Neural progenitor cell (in vitro differentiated cells): ENCODE measurements at places on chromosomes 5 and 9. TPM values are rescaled to one million over a fixed set of nuclear protein-coding genes. Genes with fewer than 3 reads are reported as not detected.

DNA sequence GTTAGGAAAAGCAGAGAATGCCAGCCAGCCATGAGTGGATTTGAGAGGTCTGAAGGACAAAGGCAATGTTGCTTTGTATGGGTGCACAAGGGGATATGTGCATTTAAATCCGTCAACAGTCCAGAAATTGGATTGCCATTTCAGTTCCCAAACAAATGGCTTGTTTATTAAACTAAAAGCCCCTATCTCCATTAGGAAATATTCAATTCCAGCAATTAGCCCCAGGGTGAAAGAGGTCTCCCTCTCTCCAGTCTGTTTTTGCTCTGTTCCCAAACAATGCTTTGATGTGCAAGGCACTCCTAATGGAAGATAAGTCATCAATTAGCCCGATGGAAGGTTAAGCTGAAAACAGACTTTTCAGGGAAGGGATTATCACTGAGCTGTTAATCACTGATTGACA lies 101.3 kb downstream of the C9orf152 start:
- H3K4me3 ChIP-seq = no peak overlapping the region
- DNase-seq = peak; percentile 62
- peaks cover 50% of the 10 kb centered on the region for H3K4me1 ChIP-seq
- H3K27me3 ChIP-seq = no peaks in the 10 kb centered on the region

DNA sequence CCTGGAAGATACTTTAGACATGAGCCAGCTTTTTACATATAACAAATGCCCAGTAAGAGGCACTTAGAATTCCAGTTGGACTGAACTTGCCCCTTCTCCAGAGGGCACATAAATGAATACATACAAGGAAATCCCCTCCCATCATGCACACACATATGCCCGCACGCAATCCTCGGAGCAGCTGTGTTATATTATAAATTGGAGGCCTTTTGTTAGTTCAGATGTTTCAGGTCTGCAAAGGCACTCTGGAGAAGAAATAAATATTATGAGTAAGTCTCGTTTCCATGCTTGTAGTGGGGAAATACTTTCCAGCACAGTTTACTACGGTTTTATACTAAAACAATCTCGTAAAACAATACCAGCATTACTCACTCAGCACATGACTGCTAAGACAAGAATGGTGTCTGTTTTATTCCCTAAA lies 17.6 kb upstream of the MUSK start:
- no peaks in the 10 kb centered on the region for H3K4me1 ChIP-seq
- DNase-seq = no peak
- no peaks in the 10 kb centered on the region for H3K27me3 ChIP-seq
- no peak overlapping the region for H3K4me3 ChIP-seq
- H3K27ac ChIP-seq = no peak overlapping the region

CLTA gene
- 199 and 203 TPM in 2 replicates for total RNA-seq

- no peaks in the 10 kb centered on the region for H3K36me3 ChIP-seq
- H3K27ac ChIP-seq = no peak overlapping the region
- DNase-seq = no peak
These were observed 245.3 kb downstream of the ADGRV1 start for GRCh38 chr5:90803876-90804275.

DNA sequence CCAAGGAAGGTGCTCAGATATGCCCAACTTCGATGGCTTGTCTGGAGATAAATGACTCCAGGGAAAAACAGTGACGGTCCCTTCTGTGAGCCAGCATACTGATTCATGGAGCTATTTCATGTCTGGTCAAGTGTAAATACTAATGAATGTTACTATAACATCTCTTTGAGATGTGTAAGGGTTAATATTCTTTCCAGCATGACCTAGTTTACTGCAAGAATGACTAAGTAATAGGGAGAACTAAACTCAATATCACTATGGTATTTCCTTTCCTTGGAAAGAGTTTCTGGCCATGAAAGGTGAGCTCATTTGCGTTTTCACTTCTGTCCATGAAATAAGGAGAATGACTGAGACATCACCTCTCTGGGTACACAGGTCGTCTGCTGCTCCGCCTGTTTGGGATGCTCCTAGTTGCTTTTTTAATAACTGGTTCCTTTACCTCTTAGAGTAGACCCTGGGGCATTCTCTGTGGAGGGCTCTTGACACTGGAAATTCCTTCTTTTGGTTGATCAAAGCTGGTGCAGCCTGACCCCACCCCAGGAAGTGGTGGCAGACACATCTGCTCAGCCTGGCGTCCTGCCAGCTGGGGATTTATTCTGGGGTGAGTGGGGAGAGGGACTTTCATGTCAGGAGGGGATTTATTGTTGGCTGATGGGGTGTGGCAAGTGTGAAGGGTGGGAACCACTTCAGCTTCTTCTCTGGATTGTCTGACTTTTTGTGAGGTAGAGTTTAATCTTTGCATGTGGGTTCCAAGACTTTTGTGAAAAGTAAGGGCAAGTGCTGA lies 250.0 kb upstream of the MPDZ start:
- no peaks in the 10 kb centered on the region for H3K4me1 ChIP-seq
- H3K27ac ChIP-seq = no peak overlapping the region
- H3K36me3 ChIP-seq = no peaks in the 10 kb centered on the region

GRCh38 chr5:78886341-78887230 lies 98.5 kb downstream of the ARSB start:
- H3K27ac ChIP-seq = no peak overlapping the region
- H3K36me3 ChIP-seq = no peaks in the 10 kb centered on the region
- H3K4me1 ChIP-seq = peaks cover 11% of the 10 kb centered on the region
- no peak overlapping the region for H3K4me3 ChIP-seq

DNA sequence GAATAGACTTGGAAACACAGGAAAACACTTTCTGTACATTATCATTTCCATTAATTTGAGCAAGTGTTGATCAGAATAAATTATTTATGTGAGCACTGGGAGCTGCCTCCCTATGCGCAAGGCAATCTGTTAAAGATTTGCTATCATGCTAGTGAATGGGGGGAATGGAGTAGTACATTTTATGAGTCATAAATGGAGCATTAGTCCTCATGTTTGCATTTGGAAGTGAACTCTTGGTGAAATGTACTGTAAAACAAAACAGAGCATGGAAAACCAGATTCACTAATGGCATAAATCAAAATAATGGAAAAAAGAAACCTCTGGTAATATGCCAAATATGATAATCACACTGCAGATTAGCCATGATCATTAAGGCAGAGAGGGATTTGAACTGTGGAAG lies 40.5 kb upstream of the TMC1 start:
- no peaks in the 10 kb centered on the region for H3K36me3 ChIP-seq
- H3K27ac ChIP-seq = no peak overlapping the region
- DNase-seq = no peak

GRCh38 chr9:89837162-89837933 lies 232.5 kb downstream of the GADD45G start:
- H3K4me3 ChIP-seq = no peak overlapping the region
- H3K27ac ChIP-seq = no peak overlapping the region
- no peaks in the 10 kb centered on the region for H3K27me3 ChIP-seq
- H3K4me1 ChIP-seq = peaks cover 6% of the 10 kb centered on the region
- H3K36me3 ChIP-seq = no peaks in the 10 kb centered on the region
- DNase-seq = no peak

DNA sequence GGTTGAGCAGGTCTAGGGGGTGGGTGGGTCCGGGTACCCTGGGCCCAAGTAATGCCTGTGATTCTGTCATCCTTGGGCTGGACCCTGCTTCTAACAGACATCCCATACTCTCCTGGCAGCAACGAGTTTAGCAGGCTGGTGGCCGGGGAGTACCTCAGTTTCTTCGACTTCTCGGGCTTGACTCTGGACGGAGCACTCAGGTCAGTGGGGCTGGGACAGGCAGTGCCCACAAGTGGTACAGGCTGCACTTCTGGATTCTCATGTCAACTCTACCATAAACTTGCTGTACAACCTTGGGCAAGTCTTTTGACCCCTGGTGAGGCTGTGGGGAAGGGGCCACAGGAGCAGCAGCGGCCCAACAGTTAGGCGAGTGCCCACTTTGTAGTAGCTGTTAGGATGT lies 21.8 kb downstream of the PSD2 start:
- H3K27ac ChIP-seq = no peak overlapping the region
- no peaks in the 10 kb centered on the region for H3K36me3 ChIP-seq
- no peaks in the 10 kb centered on the region for H3K4me1 ChIP-seq
- peaks cover 5% of the 10 kb centered on the region for H3K27me3 ChIP-seq
- no peak for DNase-seq

DNA sequence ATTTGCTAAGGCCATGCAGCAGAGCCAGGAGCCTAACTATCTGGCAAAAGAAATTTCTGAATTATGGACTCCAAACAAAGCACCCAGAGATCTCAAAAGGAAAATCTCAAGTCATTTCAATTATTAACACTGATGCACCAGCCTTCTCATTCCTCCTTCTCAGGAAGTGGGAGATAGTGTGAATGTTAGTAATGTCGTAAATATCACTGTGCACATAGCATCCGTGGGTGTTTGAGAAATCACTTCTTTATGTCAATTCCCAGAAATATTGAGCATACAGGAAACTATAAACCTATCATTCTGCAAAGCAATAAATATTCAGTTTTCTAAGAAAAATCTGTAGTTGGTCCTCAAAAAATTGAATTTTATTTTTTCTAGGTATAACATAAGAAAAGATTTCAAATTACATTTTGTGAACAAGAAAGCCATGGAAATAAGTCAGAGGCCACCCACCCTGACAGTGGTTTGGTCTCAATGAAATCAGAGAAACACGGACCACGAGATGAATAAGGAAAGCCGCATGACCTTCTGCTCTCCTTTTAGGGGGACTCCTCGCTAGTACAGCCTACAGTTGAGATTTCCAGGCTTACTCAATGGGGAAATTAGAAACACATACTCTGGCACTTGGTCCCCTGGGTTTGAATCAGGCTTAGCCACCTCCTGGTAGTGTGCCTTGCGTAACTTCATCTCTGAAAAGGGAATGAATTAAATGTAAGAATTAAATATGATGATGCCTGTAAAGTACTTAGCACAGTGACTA lies 120.6 kb downstream of the DIRAS2 start:
- H3K27ac ChIP-seq = no peak overlapping the region
- no peak for DNase-seq
- no peaks in the 10 kb centered on the region for H3K4me1 ChIP-seq
- H3K27me3 ChIP-seq = no peaks in the 10 kb centered on the region
- H3K36me3 ChIP-seq = no peaks in the 10 kb centered on the region

DNA sequence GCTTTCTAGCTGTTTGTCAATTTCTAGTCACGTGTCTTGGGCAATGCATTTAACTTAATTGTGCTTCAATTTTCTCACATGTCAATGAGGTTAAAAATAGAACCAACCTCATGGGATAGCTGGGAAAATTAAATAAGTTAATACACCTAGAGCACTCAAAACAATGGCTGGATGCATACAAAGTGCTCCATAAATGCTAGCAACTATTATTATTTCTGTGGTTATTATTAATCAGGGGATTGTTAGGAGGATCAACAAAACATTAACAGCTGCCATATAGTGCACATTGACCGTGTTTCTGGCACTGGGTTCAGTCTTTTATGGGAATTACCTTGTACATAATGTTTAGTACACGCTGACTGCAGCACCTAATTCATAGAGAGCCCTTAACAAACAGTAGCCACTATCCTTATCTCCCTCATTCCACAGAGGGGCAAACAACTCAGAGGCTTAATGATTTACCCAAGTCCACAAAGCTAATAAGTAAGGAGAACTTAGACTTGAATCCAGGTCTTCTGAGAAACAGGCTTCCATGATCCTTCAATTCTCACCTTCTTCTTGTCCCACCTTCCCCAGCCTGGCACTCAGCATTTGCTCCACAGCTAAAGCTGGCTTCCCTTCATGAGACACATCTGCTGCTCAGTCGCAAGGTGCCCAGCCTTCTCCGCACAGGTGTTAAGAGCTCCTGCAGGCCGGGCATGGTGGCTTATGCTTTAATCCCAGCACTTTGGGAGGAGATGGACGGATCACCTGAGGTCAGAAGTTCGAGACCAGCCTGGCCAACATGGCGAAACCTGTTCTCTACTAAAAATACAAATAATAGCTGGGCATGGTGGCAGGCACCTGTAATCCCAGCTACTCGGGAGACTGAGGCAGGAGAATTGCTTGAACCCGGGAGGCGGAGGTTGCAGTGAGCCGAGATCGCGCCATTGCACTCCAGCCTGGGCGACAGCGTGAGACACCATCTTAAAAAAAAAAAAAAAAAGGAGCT lies 137.4 kb upstream of the ABCA1 start:
- H3K36me3 ChIP-seq = no peaks in the 10 kb centered on the region
- H3K4me3 ChIP-seq = no peak overlapping the region
- no peak for DNase-seq
- H3K27ac ChIP-seq = no peak overlapping the region
- no peaks in the 10 kb centered on the region for H3K27me3 ChIP-seq

- no peak for DNase-seq
- no peaks in the 10 kb centered on the region for H3K27me3 ChIP-seq
- no peaks in the 10 kb centered on the region for H3K36me3 ChIP-seq
- no peak overlapping the region for H3K27ac ChIP-seq
These were observed 62.1 kb upstream of the SPDL1 start for GRCh38 chr5:169521366-169521983.

GRCh38 chr9:88230612-88231011 lies 92.3 kb upstream of the SPATA31C2 start:
- peaks cover 14% of the 10 kb centered on the region for H3K4me1 ChIP-seq
- H3K4me3 ChIP-seq = no peak overlapping the region
- H3K36me3 ChIP-seq = no peaks in the 10 kb centered on the region
- H3K27me3 ChIP-seq = no peaks in the 10 kb centered on the region
- no peak overlapping the region for H3K27ac ChIP-seq
- no peak for DNase-seq

GRCh38 chr9:84383178-84383577 lies 42.6 kb upstream of the SLC28A3 start:
- no peak overlapping the region for H3K4me3 ChIP-seq
- no peaks in the 10 kb centered on the region for H3K27me3 ChIP-seq
- H3K4me1 ChIP-seq = peaks cover 5% of the 10 kb centered on the region
- DNase-seq = no peak
- no peak overlapping the region for H3K27ac ChIP-seq

SLIT3 gene
- 0.22 and 0.28 TPM in 2 replicates for total RNA-seq

- peak; percentile 80 for DNase-seq
- peaks cover 25% of the 10 kb centered on the region for H3K27me3 ChIP-seq
- H3K27ac ChIP-seq = no peak overlapping the region
These were observed 158.7 kb downstream of the NMUR2 start for GRCh38 chr5:152246401-152246800.

LRRC70 gene
- total RNA-seq = 0.79 and 1.2 TPM in 2 replicates

- no peak overlapping the region for H3K4me3 ChIP-seq
- no peaks in the 10 kb centered on the region for H3K36me3 ChIP-seq
- peaks cover 2% of the 10 kb centered on the region for H3K4me1 ChIP-seq
These were observed 151.7 kb upstream of the HCN1 start for GRCh38 chr5:45847877-45848276.
